Activated T-helper 2 cell treated with anti-CD3 and anti-CD28 coated beads, Interferon-gamma antibody, Interleukin-2, Interleukin-4, amounts not matched to agents 10 μg/mL and 5 μg/mL and 100 μg/mL, durations not matched to agents 14 hours and 24 hours and 36 hours (primary cell): ENCODE measurements at places on chromosomes 3 and 15.

DNA sequence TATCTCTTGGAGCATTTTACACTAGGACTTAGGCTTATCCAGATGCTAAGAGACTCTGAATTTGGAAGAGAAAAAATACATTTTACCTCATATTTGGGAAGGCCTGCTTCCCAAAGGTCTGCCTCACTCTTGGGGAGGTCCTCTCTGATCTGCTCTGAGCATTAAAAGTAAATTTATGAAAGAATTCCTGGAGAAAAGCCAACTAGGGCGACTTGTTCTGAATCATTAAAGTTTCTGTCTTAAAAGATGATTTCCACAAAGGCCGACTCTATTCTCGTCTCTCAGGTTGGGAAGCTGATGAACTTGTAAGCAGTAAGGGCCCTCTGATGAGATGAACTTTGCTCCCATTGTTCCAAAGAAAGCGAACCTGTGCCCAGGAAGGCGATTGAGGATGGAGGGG is 48.7 kb upstream of the HES1 start:
- DNase-seq: no peak

- DNase-seq: no peak
Observed at GRCh38 chr3:23136054-23136453, 67.1 kb upstream of the UBE2E2 start.

- DNase-seq: no peak
Observed at GRCh38 chr3:177351757-177352158, 154.5 kb upstream of the TBL1XR1 start.

DNA sequence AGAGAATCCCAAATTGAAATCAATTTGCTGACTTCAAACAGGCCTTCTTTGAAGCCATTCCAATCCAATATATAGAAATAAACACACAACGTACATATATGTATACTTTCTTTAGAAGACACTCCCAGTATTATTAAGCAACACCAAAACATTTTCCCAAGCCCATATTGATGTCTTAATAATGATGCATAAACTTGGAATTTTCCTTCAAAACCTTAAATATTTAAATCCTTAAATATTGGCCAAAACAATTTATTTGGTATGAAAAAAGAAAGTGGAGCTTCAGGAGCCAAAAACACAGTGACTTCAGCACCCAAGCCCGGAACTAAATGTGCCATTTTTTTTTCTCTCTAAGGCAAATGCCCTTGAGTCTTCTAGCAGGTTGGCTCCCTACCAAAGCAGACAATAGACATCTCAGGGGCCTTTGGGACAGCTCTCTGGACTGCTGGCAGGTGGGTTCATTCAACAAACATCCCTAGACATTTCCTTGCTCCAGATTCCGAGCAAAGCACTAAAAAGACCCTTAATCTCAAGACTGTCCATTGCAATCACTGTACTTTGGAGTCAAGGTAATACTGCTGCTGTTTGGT is 384.7 kb downstream of the NTRK3 start:
- DNase-seq: no peak

DNA sequence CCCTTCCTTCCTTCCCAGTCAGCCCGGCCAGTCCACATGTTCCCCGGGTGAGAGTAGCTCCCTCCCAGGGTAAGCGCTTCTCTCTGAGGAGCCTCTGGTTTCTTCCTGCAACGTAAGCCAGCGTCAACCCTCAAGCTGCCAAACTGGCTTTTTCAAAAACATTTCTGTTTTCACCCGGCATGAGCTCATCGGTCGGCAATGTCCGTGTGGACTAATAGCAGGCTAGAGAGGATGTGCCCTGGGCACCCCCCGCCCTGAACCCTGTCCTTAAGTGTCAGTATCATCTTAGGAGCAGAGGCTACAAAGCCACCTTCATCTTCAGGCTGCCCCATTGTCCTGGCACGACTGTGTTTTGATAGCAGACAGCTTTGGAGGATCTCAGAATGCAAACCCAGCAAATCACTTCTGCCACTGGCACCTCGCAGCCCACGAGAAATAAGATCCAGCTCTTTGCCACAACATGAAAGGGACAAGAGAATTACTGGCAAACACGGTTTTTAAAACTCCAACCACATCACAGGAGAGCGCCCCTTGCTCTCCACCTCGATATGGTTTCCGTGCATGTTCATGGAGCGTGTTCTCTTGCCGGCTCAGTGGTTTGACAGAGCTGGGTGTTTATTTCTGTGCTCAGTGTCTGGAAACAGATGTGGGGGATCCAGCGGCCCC is 9.9 kb downstream of the ALDH1A3 start:
- DNase-seq: no peak

DNA sequence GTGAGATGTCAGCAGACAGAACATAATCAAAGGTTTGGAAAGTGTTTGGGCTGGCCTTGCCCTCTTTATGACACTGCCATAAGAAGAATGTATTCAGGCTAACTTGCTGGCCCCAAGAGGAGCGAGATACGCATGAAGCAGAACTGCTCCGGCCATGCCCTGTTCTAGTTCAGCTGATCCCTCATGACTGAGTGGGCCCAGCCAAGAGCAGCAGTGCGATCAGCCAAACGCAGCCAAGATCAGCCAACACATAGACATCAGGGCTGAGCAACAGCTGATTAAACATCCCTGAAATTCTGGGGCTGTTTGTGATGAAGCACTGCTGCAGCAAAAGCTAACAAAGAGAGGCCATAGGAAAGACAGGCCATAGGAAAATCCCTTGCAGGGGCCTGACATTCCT is 24.1 kb downstream of the POMGNT2 start:
- DNase-seq: no peak
